ENCODE measurements at places on chromosomes 16 and 17. TPM values are rescaled to one million over a fixed set of nuclear protein-coding genes. Genes with fewer than 3 reads are reported as not detected.

GRCh38 chr17:49029801-49030200, 32.6 kb downstream of the IGF2BP1 start:
- no peak overlapping the region for H3K4me3 ChIP-seq
- H3K27ac ChIP-seq = no peak overlapping the region
- H3K27me3 ChIP-seq = peaks cover 6% of the 10 kb centered on the region
- no peaks in the 10 kb centered on the region for H3K4me1 ChIP-seq
- no peaks in the 10 kb centered on the region for H3K36me3 ChIP-seq
- DNase-seq = no peak

Gene ZKSCAN2
- total RNA-seq = 4.9 TPM

DNA sequence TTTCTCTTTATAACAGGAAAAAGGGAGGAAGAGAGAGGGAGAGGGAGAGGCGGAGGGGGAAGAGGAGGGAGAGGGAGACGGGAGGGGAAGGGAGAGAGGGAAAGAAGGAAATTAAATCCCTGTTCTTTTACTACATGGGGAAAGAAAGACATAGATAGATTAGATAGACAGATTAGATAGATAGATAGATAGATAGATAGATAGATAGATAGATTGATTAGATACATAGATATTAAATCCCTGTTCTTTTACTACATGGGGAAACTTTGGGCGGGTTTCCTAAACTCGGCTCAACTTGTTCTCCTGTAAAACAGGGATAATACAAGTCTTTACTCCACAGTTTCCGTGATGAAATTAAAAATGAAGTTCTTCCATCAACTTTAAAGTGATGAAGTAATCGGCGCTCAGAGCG, 661 bp downstream of the RFWD3 start:
- H3K27me3 ChIP-seq = no peaks in the 10 kb centered on the region
- no peak for DNase-seq
- H3K27ac ChIP-seq = no peak overlapping the region
- peak overlapping the region; percentile 84 for H3K4me3 ChIP-seq

Gene SNX20
- total RNA-seq = 3.9 TPM

Gene SECTM1
- 15.4 TPM for total RNA-seq

- no peaks in the 10 kb centered on the region for H3K27me3 ChIP-seq
- no peak for DNase-seq
- no peak overlapping the region for H3K27ac ChIP-seq
- H3K4me1 ChIP-seq = no peaks in the 10 kb centered on the region
- no peak overlapping the region for H3K4me3 ChIP-seq
- no peaks in the 10 kb centered on the region for H3K36me3 ChIP-seq
Observed at GRCh38 chr17:12301551-12301950, 280.9 kb downstream of the MAP2K4 start.

DNA sequence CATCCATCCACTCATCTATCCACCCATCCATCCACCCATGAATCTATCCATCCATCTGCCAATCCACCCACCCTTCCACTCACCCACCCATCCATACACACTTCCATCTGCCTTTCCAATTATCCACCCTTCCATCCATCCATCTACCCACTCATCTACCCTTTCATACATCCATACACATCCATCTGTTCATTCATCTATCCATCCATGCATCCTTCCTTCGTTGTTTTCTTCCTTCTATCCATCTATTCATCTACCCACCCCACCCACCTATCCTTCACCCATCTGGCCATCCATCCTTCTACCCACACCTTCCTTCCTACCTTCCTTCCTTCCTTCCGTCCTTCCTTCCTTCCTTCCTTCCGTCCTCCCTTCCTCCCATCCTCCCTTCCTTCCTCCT, 106.1 kb downstream of the WWOX start:
- no peaks in the 10 kb centered on the region for H3K4me1 ChIP-seq
- H3K36me3 ChIP-seq = no peaks in the 10 kb centered on the region
- H3K27me3 ChIP-seq = no peaks in the 10 kb centered on the region

DNA sequence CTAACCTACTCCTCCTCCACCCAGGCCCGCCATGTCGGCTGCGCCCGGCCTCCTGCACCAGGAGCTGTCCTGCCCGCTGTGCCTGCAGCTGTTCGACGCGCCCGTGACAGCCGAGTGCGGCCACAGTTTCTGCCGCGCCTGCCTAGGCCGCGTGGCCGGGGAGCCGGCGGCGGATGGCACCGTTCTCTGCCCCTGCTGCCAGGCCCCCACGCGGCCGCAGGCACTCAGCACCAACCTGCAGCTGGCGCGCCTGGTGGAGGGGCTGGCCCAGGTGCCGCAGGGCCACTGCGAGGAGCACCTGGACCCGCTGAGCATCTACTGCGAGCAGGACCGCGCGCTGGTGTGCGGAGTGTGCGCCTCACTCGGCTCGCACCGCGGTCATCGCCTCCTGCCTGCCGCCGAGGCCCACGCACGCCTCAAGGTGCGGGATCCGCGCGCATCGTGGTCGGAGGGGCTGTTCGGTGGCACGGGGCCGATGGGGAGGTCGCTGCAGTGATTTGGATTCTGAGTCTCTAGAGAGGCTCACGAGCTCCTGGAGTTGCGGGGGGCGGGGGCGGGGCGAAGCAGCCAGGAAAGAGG, 878 bp downstream of the TRIM72 start:
- no peak for DNase-seq
- no peaks in the 10 kb centered on the region for H3K36me3 ChIP-seq
- H3K4me1 ChIP-seq = peaks cover 21% of the 10 kb centered on the region
- H3K27me3 ChIP-seq = peaks cover 22% of the 10 kb centered on the region
- H3K4me3 ChIP-seq = peak overlapping the region; percentile 62

Gene TBC1D3
- total RNA-seq = not detected

- H3K36me3 ChIP-seq = peaks cover 53% of the 10 kb centered on the region
- DNase-seq = no peak
- H3K4me3 ChIP-seq = no peak overlapping the region
- H3K27me3 ChIP-seq = no peaks in the 10 kb centered on the region
- no peaks in the 10 kb centered on the region for H3K4me1 ChIP-seq
- no peak overlapping the region for H3K27ac ChIP-seq
Observed at GRCh38 chr16:14668556-14669223, 25.4 kb downstream of the PLA2G10 start.

Gene MYH11
- total RNA-seq = 16.3 TPM

- H3K27ac ChIP-seq = no peak overlapping the region
- H3K27me3 ChIP-seq = no peaks in the 10 kb centered on the region
- no peak overlapping the region for H3K4me3 ChIP-seq
- H3K36me3 ChIP-seq = no peaks in the 10 kb centered on the region
- no peaks in the 10 kb centered on the region for H3K4me1 ChIP-seq
Observed at GRCh38 chr16:77674888-77675287, 47.4 kb upstream of the NUDT7 start.

GRCh38 chr17:20234276-20234675, 225.1 kb downstream of the SPECC1 start:
- H3K27ac ChIP-seq = no peak overlapping the region
- H3K4me1 ChIP-seq = no peaks in the 10 kb centered on the region
- no peak overlapping the region for H3K4me3 ChIP-seq

DNA sequence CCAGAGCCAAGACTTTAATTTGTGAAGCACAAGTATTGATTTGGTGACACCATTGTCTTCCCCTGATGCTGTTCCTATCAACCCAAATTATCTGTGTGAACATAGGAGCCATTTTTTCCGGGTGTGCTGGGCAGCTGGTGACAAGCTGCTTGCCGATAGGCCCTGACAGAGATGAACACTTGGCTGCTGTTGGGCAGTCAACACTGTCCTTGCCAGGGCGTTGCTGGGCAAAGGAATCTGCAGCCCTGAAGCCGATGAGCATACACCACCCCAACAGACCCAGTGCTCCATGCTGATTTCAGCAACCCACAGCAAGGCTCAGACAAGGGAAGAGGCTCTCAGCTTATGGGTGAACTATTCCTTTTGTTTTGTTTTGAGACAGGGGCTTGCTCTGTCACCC, 105.4 kb downstream of the YPEL2 start:
- DNase-seq = peak; percentile 78
- no peak overlapping the region for H3K27ac ChIP-seq
- H3K4me1 ChIP-seq = peaks cover 13% of the 10 kb centered on the region
- no peaks in the 10 kb centered on the region for H3K36me3 ChIP-seq
- H3K4me3 ChIP-seq = no peak overlapping the region
- H3K27me3 ChIP-seq = no peaks in the 10 kb centered on the region

Gene CHST5
- total RNA-seq = not detected

DNA sequence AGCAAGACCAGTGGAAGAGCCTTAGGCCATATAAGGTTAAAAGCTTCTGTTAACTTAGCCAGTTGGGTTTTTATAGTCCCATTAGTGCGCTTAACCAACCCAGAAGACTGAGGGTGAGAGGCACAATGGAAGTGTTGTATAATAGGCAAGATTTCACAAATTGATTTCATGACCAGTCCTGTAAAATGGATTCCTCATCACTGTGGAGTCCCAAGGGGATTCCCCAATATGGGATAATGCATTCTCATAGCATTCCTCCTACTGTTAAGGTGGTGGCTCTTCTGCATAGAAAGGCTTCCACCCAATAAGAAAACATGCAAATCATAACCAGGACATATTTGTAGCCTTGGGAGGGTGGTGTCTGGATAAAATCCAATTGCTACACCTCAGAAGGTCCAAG, 22.1 kb upstream of the B4GALNT2 start:
- H3K27me3 ChIP-seq = no peaks in the 10 kb centered on the region
- H3K4me3 ChIP-seq = no peak overlapping the region
- H3K36me3 ChIP-seq = no peaks in the 10 kb centered on the region
- H3K27ac ChIP-seq = no peak overlapping the region

Gene DBF4B
- 5.2 TPM for total RNA-seq

Gene PPP4C
- total RNA-seq = 67.0 TPM

DNA sequence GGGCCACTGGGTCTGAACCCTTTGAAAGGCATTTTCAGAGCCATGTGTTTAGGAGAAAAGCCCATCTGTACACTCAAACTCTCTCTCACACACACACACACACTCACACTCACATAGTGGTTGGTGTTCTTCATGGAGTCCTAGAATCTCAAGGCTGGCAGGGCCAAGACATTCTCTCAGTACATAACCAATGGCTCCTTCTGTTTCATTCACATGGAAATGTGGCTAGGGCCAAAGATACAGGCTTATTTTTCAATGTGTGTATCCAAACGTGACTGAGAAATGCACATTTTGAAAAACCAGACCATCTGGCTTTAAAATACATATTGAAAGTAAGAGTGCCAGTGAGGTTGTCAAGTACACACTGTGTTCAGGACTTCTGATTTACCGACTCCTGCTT, 59.0 kb upstream of the SALL1 start:
- H3K4me3 ChIP-seq = no peak overlapping the region
- no peak overlapping the region for H3K27ac ChIP-seq
- H3K27me3 ChIP-seq = no peaks in the 10 kb centered on the region

GRCh38 chr17:64538508-64539130, 31.8 kb downstream of the CEP95 start:
- H3K36me3 ChIP-seq = no peaks in the 10 kb centered on the region
- H3K27ac ChIP-seq = no peak overlapping the region
- H3K4me3 ChIP-seq = no peak overlapping the region
- no peaks in the 10 kb centered on the region for H3K27me3 ChIP-seq
- no peak for DNase-seq

Gene C17orf113
- total RNA-seq = 0.32 TPM

Gene RNU2-1
- 3,253 TPM for total RNA-seq

DNA sequence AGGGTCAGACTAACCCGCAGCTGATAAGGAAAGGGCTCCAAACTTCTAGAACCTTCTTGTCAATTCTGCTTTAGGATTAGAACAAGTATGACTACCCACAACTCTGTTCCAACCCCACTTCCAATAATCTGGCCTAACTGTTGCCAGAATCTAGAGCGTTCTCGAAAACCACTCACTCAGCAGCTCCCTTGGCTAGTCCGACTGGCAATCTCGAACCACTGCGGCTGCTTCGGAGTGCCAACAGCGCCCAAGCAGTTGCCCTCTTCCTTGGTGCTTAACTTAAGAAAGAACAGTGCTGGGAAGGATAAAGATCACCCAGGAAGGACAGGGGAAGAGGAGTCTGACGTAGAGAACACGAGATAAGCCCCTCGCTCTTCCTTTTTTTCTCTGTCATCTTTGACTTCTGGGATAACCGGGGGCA, 818 bp downstream of the DNAJC7 start:
- peak overlapping the region; percentile 36 for H3K4me3 ChIP-seq
- DNase-seq = no peak
- peaks cover 67% of the 10 kb centered on the region for H3K4me1 ChIP-seq
- no peaks in the 10 kb centered on the region for H3K36me3 ChIP-seq
- no peaks in the 10 kb centered on the region for H3K27me3 ChIP-seq

Gene BEAN1
- total RNA-seq = not detected

GRCh38 chr17:2051061-2051932, 3.6 kb upstream of the HIC1 start:
- peaks cover 42% of the 10 kb centered on the region for H3K4me1 ChIP-seq
- no peaks in the 10 kb centered on the region for H3K27me3 ChIP-seq
- no peak overlapping the region for H3K27ac ChIP-seq
- no peaks in the 10 kb centered on the region for H3K36me3 ChIP-seq

DNA sequence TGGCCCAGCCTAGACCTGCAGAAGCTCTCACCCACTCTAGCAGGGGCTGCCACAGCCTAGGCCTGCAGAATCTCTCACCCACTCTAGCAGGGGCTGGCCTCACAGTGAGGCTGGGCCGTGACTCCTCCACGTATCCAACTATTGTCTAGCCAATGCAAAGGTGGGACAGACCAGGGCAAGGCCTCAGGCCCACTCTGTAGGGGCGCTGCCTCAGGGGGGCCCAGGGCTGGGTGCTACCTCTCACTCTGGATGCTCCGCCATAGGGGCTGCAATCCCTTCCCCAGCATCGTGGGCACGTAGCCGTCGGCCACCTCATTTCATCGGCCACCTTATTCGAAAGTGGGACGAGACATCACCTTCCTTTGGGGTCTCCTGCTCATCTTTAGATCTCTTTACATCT, 51.7 kb downstream of the RPH3AL start:
- DNase-seq = no peak
- no peaks in the 10 kb centered on the region for H3K36me3 ChIP-seq
- H3K4me1 ChIP-seq = peaks cover 13% of the 10 kb centered on the region
- H3K27me3 ChIP-seq = no peaks in the 10 kb centered on the region

Gene FOXJ1
- total RNA-seq = 0.18 TPM

DNA sequence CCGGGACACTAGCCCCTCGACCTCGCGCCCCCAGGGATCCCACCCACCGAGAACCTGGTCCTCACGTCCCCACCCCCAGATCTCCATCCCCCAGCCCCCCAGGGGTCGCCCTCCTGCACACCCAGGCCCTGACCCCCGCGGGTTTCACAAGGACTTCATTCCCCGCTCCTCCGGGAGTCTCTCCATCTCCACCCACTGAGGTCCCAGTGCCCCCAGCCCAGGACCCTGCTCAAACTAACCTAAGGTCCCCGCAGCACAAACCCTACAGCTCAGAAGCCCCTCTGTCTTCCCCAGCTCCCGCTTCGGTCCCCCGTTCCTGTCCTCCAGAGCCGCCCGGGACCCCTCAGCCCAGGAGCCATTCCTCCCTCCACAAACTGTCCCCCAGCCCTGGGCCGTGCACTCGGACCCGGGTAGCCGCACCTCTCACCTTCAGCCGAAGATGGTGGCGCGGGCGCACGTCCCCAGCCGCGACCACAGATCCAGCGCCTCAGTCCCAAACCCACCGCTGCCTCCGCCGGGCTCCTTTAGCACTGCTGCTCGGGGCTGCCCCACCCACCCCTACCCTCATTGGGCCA, at the start of gene MYH10:
MYH10 (minus strand) TSS at position 499 of the 575 bp plus-strand sequence. CDS start 7,479 bp downstream, outside the sequence.
- H3K4me3 ChIP-seq = peak within 1 kb of the TSS; percentile 49
- peak; percentile 61 for DNase-seq
- H3K27ac ChIP-seq = peak within 1 kb of the TSS; percentile 62
- no peaks in the 10 kb centered on the region for H3K27me3 ChIP-seq
- peaks cover 7% of the 10 kb centered on the region for H3K4me1 ChIP-seq

Gene CUEDC1
- 23.9 TPM for total RNA-seq

GRCh38 chr17:20254541-20254940, 212.8 kb downstream of the LGALS9B start:
- no peak overlapping the region for H3K27ac ChIP-seq
- H3K27me3 ChIP-seq = no peaks in the 10 kb centered on the region
- H3K4me1 ChIP-seq = no peaks in the 10 kb centered on the region
- H3K4me3 ChIP-seq = no peak overlapping the region

Gene GFOD2
- total RNA-seq = 14.7 TPM

- no peak overlapping the region for H3K4me3 ChIP-seq
- H3K4me1 ChIP-seq = no peaks in the 10 kb centered on the region
- H3K27ac ChIP-seq = no peak overlapping the region
- no peak for DNase-seq
- no peaks in the 10 kb centered on the region for H3K36me3 ChIP-seq
Observed at GRCh38 chr16:25771812-25772568, 80.2 kb downstream of the HS3ST4 start.

All from adrenal gland (tissue), 19 donors.